CD4-positive, alpha-beta T cell treated with Interleukin-21 for 1 hour (primary cell): ENCODE measurements at places on chromosomes 5 and 9.

GRCh38 chr9:133645021-133645765 lies 9.0 kb downstream of the DBH start:
- no peak for DNase-seq

- DNase-seq: no peak
Measured at GRCh38 chr5:158344376-158344775, 485.4 kb upstream of the CLINT1 start.

DNA sequence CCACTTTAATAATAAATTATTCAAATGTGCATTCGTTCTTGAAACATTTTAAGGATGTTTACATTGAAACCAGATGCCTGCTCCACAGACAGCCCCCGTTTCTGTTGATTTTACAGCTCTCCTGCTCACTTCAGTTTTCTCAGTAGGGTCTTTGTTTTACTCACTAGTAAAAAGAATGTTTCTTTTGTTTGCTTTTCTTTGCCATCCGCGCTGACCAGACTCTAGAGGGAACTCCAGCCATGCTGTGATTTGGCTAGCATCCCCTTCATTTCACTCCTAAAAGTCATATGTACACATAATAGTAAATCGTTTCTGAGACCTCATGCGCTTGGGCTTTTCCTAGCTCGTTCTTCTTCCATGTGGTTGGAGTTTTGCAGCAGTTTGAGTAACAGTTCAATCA lies 28.7 kb upstream of the PALM2AKAP2 start:
- no peak for DNase-seq

GRCh38 chr5:103541114-103541513 lies 21.5 kb downstream of the NUDT12 start:
- no peak for DNase-seq

- DNase-seq: no peak
Measured at GRCh38 chr5:178532666-178533065, 57.5 kb downstream of the COL23A1 start.

DNA sequence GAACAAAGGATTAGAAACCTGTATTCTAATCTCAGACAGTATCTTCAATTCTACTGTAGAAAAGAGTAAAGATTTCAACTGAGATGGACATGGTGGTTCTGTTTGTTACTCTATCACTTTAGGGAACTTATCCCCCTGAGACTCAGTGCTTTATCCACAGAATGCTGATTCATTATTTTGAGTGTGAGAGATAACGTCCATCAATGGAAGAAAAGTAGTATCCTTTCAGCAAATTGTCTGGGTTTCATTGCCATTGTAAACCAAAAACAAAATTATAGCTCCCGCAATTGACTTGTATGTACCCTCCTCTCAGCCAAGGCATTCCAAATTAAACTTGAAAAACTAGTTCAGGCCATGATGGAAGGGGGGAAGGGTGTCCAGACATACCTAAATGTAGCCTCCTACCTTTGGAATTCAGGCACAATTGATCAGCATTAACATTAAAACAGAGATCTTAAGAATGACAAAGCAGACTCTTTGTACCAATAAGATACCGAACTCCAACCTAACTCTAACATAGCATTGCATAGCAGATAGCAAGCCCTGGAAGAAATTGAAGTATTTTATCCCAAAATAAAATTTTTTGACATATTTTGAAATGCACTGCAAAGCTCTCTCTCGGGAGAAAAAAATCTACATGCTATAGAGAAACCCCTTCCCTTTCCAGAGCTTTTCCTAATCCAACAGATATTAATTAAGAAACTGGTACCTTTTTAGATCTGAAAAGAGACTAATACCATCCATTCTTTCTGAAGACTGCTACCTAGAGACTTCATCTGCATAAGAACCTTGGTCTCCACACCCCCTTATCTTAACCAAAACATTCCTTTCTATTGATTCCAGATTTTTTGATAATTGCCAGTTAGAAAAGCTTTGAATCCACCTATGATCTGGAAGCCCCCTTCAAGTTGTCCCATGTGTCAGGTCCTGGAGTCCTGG lies 1055.7 kb downstream of the PTPRD start:
- DNase-seq: no peak

GRCh38 chr5:134561871-134562296 lies 36.4 kb downstream of the JADE2 start:
- DNase-seq: no peak

DNA sequence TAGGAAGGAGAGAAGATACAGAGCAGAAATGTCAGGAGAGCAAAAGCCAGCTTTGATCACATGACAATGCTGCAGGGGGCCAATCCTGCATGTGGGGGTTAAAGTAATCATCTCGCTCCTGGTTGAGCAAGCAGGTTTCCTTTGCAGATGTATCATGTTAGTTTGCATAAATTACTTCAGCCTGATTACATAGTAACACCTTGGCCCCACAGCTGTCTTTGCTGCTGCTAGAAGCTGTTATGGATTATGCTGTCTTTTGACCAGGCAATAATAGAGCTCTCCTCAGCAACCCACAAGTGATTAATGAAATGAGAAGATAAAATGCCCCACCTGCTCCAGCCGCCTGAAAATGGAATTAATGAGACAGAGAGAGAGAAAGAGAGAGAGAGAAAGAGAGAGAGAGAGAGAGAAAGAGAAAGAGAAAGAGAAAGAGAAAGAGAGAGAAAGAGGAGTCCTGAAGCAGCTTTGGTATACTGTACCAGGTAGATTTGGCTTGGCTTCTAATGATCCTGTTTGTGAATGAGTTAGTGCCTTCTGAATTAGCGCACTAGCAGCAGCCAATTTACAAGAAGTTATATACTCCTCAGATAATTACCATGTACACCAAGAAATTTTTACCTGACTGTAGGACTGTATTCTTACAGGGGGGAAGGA lies 174.3 kb upstream of the RORB start:
- DNase-seq: no peak

DNA sequence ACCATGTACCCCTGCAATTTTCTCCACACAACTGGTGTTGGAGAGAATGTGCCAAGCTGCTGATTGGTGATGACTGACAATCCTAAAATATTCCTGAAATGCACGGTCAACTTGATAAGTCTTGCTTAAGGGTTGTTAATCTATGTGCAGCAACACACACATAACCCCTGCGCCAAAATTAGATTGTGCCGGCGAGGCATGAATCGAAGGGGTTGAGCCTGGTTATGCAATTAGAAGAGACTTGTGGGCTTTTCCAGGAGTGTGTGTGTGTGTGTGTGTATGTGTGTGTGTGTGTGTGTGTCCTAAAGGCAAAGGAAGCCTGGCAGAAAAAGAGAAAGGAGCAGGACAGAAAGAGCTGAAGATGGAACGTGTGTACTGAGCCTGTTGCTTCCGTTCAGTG lies 22.3 kb downstream of the IRX2 start:
- no peak for DNase-seq

- no peak for DNase-seq
Measured at GRCh38 chr9:88018101-88018500, 43.8 kb upstream of the CDK20 start.

- no peak for DNase-seq
Measured at GRCh38 chr5:89597878-89598277, 714.9 kb upstream of the MEF2C start.

GRCh38 chr5:72908664-72909063 lies 47.2 kb upstream of the FCHO2 start:
- DNase-seq: no peak

DNA sequence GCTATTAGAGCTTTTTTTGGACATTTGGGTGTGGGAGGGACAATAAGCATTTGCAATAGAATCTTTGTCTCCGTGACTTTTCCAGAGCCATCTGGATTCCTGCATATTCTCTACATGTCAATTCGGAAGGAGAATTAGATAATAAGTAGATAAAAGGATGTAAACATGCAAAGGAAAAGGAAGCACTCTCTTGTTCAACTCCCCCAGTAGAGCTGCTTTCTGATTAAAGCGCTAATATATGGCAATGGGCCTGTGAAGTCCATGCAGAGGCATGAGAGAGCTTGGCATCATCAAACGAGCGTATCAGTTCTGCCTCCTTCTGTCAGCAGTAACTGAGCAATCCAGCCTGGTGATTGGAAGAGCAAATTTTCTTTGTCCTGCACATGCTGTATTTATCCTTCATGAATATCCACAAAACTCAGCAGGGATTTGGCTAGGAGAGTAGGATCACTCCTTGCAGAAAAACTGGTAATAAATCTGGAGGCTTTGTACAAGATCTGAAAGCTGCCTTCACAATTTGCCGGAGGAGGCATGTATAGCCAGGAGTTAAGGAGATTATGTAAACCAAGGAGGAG lies 1752.9 kb downstream of the MAT2B start:
- DNase-seq: no peak

GRCh38 chr5:173237875-173238220 lies 2.8 kb upstream of the NKX2-5 start:
- DNase-seq: no peak

DNA sequence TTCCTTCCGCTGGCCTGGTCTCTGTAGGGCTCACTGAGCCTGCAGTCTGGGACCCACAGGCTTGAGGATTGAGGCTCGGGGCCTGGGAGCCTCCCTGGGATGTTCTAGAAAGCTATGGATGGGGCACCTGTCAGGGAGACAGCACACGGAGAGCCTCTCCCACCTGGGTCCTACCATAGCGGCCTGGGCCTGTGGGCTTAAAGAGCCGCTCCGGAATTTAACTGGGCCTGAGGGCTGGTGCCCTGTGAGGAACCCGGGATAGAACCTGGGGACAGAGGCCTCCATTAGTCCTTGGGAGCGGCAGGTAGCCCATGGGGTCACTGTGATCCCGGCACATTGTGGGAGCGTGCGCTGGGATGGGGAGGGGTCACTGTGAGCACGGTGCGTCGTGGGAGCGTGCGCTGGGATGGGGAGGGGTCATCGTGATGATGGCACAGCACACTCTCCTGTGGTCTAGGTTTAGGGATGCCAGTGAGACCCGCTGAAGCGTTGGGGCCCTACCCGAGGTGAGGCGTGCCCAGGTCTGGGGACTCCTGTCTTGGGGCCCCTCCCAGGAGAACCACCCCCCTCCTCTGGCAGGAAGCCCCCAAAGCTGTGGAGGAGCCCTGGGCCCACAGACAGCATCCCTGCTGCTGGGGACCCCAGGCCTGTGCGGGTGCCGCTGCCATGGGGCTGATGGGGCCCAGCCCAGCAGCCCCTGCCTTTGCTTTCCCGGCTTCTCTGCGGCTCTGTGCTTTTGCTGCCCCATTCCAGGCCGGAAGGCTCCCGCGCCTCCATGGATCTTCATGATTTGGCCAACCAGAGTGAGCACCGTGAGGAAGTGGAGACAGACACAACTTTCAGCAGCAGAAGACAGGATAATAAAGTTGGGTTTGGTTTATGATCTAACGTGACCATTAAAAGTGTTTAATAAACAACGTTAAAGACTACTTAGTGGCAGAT lies 3.4 kb upstream of the CEP72 start:
- no peak for DNase-seq

DNA sequence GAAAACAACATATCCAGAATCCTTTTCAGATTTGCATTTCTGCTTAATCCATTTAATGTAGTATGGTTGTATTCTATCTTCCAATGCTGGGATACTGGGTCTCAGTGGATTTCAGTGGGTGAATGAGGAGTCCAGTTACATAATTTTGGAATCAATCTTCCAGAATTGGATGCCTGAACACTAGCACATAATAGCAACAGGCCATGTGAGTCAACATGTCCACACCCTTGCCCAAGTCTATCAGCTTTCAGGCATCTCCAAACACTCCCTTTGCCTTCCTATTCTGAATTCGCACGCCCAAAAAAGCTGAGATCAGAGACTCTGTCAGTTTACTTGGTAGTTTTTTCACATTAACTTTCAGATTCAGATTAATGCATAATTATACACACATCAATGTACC lies 202.6 kb downstream of the TSSK1B start:
- DNase-seq: no peak

DNA sequence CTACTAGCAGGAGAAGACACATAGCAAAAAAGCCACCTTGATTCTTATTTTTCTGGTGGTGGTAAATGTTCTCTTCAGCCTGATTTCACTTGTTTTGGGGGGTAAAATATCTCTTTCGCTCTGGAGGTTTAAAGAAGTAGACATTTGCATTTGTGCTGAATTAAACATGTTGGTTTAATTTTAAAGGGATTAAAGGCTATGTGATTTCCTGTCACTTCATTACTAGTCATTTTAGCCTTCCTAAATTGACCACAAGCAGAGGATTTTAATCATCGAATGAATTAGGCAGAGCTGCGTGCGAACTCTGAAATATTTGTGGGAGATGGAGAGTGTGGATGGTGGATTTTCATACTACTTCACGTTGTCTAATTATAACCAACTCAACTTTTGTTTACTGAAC lies 4.8 kb downstream of the RASGRF2 start:
- DNase-seq: no peak

DNA sequence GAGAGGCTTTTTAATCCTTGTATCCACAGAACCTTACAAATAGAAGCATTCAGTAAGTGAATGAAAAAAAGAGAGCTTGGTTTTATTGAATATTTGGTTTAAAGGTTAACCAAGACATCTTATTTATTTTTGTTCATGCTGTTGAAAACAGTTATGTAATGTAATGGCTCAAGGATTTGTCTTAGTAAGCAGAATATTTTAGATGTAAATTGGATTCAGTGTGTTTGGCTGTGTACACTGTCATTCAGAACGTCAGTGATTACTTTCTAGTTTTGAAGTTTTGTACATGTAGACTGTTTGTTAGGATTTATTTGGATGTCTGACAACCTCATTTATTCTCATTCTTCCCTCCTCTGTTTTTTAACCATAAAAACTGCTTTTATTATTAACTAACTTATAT lies 31.3 kb downstream of the KCNN2 start:
- DNase-seq: no peak

GRCh38 chr9:27125936-27126335 lies 16.9 kb downstream of the TEK start:
- DNase-seq: no peak

DNA sequence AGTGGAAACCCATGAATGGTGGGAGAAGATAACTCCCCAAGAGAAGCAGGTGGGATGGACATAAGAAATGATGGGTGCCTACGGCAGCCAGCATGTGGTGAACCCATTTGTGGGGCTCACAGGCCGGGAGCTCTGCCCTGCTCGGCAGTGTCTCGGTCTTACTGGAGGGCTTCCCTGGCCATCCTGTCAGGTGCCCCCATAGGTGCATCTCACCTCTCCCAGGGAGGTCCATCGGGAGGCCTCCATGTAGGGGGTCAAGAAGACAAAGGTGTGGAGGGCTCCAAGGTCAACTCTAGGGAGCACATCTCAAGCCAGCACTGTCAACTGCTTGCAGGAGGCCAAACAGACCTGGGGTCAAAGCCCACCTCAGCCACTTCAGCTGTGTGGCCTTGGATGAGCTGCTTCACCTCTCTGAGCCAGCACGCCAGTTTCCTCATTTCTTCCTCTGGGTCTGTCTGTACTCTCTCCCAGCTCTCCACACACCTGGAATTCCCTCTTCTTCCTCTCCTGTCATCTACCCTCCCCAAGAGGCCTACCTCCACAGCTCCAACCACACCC lies 10.5 kb upstream of the ADGRD2 start:
- no peak for DNase-seq

DNA sequence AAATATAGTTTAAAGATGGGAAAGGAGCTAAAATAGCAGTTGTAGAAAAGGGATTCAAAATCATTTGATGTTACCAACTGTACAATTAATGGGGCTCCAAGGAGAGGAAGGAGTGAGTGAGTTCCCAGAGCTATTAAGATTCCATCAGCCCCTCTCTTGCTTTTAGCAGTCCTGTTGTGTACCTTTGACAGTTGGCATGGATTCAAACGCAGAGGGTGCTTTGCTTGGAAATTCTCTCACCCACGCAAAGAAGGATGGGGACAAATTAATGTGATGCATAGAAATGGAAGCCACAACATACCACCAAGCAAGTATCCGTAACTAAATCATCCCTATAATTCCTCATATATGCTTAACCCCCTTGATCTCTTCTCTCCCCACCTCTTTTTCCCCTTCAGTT lies 461.3 kb downstream of the EBF1 start:
- DNase-seq: no peak
